ENCODE measurements at places on chromosomes 3 and 15.
A peak's percentile ranks its signal among the peaks of the same experiment; 100 is the strongest.

- peak; percentile 17 for DNase-seq
Measured at GRCh38 chr3:29057326-29057725, 223.5 kb upstream of the RBMS3 start.

DNA sequence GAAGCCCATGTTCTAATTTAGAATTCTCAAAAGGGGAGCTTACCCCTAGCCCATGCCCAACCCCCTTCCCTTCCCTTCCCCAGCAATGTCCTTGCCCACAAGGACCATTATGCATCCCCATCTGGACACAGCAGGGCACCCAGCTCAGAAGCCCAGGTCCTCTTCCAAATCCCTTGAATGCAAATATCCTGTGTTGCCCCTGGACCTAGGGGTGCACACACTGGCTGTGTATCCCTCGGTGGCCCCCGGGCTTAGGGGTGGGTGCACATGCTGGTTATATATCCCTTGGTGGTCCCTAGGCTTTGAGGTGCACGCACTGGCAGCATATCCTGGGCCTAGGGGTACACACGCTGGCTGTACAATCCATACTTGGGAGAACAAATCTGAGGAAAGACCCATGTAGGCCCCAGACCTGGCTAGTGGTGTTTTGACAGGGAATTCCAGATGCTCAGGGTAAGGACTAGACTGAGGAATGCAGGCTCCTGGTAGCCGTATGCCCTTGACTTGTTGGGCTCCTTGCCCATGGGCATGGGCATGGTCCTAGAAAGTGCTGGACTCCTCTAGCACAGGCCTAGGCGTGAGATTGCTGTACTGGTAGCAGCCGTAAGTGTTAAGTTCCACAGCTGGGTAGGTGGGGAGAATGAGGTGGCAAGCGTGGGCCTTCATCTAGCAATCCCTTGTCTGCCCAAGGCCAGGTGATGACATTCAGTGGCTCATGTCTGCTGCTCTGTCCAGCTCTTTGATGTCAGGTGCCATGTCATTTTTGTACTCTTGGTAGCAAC is 222.4 kb downstream of the OPA1 start:
- DNase-seq = no peak

GRCh38 chr3:141876891-141877621 is 613 bp downstream of the ATP1B3 start:
- peak; percentile 67 for DNase-seq

DNA sequence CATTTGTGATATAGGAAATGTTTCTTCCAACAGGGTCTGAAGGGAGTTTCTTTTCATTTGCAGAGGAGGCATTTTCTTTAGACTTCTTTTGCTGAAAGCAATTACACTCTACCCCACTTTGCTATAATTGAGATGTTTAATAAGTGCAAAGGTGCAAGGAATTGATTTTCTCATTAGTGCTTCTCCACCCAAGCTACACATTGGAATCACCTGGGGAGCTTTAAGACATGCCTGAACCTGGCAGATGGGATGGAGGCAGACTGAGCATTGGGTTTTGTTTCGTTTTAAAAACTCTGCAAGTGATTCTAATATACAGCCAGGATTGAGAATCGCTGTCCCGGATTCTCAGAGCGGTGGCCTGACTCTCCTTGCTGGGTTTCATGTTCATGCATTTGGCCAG is 52.1 kb downstream of the MYZAP start:
- DNase-seq = no peak

- DNase-seq = no peak
Measured at GRCh38 chr3:159186581-159186980, 384.7 kb downstream of the MFSD1 start.

DNA sequence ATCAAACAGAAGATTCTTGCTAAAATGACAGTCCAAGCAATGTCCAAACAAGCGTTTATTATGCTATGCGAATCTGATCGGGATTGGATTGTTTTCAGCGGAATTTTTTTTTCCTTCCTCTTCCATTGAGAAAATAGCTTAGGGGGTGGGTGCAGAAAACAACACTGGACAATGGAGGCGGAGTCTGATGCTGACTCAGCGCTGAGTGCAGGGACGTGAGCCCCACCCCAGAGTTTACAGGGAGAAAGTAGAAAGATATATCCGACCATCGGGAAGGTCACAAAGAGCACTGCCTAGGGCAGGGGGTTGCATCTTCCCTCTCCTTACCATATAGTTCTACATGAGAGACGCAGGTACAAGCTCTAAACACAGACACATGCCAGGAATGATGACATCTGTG is 117.0 kb downstream of the FOXP1 start:
- peak; percentile 42 for DNase-seq

DNA sequence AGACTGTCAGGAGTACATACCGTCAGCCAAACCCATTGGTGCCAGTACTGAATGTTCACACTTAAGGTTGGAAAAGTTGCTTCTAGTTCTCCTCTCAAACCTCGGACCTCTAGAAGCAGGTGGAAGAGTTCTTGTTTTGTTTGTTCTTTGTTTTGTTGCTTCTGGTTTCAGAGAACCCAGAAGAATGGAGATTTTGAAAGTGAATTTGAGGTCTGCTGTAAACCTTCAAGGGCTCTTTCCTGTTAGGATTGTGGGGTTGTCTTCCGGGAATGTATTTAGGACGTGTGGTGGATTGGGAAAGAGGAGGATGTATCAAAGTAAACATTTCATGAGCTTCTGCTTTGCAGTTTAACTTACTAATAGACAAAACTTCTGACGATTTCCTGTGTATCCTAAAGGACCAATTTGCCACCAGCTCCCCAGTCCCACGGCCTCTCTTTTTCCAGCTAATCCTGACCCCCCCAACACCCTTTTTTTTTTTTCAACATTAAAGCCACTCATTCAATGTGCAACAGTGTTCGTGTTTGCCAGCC is 50.3 kb downstream of the FILIP1L start:
- DNase-seq = no peak

GRCh38 chr3:74862476-74862875 is 248.0 kb upstream of the CNTN3 start:
- DNase-seq = no peak

DNA sequence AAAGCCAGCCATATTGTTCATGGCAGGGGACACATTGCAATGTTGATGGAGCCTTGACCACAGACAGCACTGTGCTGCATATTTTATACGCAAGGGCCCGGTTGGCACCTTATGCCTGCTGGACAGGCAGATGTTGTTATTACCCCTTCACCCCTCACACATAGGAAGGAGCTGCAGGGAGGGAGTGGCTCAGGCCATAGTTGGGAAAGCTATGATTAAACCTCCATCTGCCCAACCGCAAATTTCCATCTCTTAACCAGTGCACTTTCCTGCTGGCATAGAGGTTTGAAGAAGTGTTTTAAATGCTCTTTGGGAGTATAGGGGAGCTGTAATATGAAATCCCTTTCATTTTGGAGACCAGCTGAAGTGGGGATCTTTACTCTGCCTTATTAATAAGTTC is 224.7 kb downstream of the CACNA2D3 start:
- no peak for DNase-seq

DNA sequence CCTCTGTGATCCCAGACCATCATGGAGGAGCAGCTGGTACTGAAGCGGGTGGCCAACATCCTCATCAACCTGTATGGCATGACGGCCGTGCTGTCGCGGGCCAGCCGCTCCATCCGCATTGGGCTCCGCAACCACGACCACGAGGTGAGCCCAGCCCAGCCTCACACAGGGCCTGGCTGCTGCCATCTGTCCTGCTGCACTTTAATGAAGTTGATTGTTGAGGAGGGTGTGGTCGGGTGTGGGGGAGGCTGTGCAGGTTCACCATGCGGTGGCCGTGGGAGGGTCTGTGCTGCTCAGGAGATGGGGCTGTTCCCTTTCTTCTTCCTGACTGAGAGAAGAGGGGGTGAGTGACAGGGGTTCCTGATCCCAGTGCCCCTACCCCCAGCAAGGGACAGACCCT is 30.6 kb downstream of the ACAD9 start:
- DNase-seq = no peak

GRCh38 chr3:188742755-188743550 is 428.8 kb upstream of the TPRG1 start:
- no peak for DNase-seq

DNA sequence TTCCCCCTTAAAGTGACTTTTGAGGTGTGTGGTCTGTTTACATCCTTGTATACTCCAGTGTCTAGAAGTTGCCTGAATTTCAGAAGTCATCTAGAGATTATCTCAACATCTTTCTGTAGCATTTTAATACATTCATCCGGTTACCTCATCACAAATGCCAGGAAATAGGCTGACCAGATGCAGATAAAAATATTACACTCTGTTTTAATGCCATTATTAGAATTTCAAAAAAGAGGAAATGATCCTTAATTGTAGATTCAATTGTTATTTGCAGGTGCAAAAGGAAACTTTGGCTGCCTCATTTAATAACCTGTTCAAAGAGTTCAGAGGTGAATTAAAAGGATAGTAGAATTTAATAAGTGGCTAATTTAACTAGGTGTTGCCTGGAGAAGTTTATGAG is 290.9 kb downstream of the C3orf38 start:
- no peak for DNase-seq

GRCh38 chr3:133065193-133065961 is 27.2 kb downstream of the TMEM108 start:
- DNase-seq = no peak

DNA sequence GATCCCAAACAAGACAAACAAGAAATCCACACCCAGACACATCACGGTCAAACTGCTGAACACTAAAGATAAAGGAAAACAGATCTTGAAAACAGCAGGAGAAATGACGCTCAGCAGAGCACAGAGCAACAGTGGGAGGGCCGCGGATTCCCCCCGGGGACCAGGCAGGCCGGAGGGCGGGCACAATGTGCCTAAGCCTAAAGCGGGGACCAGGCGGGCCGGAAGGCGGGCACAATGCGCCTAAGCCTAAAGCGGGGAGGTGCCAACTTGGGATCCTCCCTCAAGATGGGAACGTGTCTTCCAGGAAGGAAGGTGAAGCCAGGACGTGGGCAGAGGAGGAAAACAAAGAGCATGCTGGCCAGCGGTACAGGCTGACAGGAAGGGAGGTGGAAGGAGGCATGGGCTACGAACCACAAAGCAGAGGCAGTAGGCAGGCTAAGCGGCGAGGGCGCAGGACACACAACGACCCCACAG is 31.1 kb downstream of the CYFIP1 start:
- DNase-seq = peak; percentile 75

DNA sequence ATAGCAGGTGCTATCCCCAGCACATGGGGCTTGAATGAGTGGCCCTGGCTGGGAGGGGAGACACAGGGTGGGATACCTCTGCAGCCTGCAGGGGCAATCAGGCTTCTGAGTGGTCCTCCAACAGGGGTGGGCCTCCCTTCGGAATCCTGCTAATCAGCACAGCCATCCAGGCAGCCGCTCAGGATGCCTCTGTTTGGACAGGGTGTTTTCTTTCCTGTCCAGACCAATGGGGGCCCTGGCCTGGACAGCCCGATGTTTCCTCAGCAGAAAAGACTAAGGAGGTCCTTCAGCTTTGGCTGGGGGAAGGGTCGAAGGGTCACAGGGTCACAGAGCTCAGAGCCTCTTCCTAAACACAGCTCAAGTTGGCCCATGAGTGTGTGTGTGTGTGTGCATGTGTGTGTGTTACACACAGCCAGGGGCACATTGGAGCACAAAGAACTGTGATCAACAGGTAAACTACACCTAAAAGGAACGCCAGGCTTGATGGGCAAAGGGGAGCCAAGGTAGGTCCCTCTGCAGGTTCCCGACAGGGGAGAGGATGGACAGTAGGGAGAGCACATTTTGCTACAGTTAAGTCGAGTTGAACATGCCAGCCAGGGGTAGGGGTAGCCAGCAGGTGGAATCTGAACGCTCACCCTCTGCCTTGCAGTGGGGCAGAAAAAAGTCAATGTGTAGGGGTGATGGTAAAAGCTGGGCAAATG is 1.1 kb upstream of the HAPLN3 start:
- DNase-seq = no peak

- DNase-seq = no peak
Measured at GRCh38 chr3:175526609-175527280, 667.6 kb downstream of the NAALADL2 start.

DNA sequence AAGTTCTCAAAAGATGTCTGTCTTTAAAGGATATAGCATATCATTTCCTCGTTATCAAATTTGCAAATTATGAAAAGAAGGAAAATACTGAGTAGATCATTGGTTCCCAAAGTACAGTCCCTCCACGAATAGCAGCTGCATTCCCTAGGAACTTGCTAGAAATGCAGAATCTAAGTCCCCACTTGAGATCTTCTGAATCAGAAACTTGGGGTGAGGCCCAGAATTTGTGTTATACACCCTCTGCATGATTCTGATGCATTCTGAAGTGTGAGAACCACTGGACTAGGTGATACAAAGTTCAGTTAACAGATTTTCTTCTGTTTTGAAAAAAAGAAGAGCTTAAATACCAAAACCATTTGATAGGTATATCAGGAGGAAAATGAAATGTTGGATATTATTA is 77.1 kb downstream of the SLC25A26 start:
- no peak for DNase-seq

Measured in iPS-NIHi11 (cell line).